Muscle of back (tissue), 13 donors: ENCODE measurements at places on chromosomes 6 and 20.

DNA sequence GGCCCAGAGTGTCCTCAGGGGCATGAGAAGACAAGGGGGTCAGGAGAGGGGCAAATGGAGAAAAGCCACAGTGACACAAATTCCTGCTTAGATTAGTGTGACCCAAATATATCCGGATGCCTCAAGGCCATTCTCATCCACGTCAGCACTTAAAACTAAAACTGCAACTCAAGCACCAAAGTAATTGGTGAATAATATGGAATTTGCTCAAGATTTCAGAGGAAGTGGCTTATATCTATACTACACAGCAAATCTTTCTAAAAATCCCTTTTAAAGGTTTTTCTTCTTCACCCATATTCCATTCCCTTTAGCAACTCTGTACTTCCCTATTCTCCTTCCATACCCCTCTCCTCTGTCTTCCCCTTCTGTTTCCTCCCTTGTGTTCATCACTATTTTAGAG is 15.2 kb downstream of the DEF6 start:
- DNase-seq: no peak

GRCh38 chr6:788058-788457 is 95.1 kb upstream of the EXOC2 start:
- DNase-seq: no peak

DNA sequence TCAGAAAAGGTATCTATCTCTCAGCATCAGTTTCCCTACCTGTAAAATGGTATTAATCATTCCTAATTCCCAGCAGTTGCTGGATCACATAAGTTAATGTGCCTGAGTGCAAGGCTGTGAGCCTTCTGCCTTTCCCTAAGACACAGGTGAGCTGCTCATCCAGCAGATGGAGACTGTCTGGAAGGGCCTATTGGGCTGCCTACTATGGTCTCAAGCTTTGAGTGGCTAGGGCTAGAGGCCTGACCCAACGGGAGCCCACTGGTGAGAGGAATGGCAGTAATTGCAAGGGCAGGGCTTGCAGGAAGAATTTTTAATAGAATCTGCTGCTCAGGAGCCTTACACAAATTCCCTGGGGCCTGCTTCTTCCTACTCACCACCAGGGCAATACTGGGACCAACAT is 4.3 kb downstream of the KHDC1 start:
- no peak for DNase-seq

DNA sequence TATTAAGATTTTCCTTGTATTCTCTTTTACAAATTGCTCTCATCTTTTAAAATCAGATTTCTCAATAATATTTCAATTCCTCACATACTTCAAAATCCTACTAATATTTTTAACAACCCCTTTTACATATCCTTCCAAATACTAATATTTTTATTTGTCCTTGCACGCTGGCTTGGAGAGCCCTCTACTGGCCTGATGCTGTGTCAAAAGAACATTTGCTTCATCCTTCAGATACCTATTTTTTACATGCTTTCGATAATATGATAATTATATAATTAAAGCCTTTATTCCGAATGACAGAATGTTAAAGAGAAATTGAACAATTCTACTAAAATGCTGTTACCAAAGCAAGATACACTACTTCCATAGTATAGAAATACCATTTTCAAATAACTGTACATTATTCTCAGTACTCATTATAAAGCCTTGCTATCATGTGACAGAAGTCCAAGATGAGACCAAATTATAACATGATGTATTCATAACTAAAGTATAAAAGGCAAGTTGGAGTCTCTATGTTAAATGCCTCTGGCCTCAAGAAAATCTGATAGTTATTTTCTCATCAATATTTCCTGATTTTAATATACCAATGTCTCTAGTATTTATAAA is 39.0 kb upstream of the PLN start:
- peak; percentile 7 for DNase-seq

DNA sequence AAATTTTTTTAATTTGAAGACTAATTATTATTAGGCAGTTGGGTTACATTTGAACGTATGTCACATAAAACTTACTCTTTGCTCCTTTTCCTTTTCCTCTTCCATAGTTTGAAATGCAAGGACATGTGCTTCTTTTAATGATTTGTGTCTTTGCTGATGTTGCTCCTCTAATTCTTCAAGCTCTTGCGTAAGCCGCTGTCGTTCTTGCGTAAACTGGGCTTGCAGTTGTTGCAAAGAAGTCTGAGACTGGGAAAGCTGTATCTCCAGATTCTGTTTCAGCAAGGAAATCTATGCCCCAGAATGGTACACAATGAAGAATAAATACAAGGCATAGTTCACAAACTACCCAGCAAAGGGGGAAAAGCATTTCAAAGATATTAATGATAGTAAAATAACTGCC is 45.1 kb upstream of the MCM9 start:
- no peak for DNase-seq

- DNase-seq: no peak
These were observed 78.4 kb upstream of the FBXL4 start for GRCh38 chr6:99026135-99026534.

DNA sequence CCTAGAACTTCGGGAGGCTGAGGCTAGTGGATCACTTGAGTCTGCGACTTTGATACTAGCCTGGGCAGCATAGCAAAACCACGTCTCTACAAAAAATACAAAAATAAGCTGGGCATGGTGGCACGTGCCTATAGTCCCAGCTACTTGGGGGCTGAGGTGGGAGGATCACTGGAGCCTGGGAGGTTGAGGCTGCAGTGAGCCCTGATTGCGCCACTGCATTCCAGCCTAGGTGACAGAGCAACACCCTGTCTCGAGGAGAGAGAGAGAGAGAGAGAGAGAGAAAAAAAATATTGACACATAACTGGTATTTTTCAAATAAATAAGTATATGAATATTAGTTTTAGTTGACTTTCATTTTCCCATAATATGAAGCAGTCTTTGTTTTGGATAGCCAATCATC is 222.2 kb downstream of the BTBD9 start:
- DNase-seq: no peak

DNA sequence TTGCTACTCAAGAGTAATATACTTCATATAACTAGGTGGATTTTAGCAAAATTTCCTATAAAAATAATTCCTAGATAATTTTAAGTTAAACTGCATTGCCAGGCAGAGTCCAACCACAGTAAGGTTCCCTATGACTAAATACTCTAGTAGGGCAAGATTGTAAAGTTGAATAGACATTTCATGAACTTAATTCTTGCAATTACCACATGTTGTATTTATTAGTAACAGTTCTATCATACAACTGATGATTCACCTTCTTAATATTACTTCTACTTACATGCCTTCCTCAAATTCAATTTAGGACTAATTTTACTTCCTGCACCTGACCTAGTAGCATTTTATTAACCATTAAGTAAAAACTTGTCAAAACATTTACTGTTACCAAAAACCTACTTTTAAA is 266.7 kb upstream of the THEMIS start:
- DNase-seq: no peak

DNA sequence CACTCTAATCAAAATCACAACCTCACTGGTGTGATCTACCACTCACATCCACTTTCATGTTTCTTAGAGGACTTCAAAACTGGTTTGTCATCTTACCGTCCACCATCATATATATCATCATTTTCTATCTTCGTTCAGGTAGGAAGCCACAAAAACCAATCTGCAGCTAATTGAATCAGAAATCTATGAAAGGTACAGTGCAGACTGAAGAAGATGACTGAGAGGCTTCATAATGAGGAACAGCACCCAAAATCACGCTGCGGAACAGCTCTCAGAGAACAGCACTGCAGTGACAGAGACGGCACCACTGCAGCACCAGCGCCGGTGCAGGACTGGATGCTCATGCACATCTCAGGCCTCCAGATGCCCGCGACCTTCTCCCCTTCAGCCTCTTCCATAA is 13.0 kb downstream of the GMDS start:
- DNase-seq: no peak

- no peak for DNase-seq
These were observed 160.2 kb downstream of the SYNDIG1 start for GRCh38 chr20:24629668-24630067.

- no peak for DNase-seq
These were observed 1.3 kb downstream of the RGL2 start for GRCh38 chr6:33297406-33297955.

GRCh38 chr6:39892490-39893129 is 41.7 kb downstream of the MOCS1 start:
- peak; percentile 77 for DNase-seq

DNA sequence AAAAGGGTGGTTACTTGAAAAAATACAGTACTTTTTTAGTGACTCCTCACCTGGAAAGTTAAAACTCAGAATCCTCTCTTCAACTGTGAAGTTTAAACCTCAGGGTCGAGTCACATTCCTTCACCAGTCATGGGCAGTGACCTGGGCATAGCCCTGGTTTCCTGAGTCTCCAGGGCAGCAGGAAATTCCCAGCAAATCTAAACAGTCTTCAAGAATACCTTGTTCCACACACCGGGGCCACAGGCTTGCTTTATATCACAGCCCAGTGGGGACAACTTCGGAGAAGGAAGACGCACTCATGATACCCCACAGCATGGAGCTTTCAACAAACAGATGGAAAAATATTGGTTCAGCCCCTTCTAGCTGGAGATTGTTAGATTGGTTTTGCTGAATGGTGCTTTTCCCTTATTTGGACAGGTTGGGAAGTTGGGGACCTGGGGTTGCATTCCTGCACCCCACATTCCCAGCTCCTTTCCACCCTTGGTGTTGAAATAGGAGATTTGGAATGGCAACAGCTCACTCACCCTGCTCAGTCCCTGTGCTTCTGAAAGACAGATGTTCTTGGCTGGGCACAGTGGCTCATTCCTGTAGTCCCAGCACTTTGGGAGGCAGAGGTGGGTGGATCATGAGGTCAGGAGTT is 113.0 kb upstream of the TMEM170B start:
- no peak for DNase-seq

DNA sequence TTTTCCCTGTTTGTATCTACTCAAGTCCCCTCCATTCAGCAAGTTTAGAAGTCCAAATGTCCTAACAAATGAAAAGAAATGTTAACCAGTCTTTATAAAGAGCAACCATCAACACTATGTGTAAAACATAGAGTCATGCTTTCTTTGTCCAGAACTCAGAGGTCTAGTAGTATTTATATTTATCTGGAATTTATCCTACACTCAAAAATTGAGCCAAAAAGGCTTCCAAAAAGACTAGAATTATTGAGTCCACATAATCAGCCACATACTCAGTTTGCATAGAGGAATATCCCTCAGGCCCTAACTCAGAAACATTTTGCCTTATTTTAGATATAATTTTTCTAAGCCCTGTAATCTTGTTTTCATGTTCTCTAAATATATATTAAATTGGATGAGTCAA is 455.0 kb downstream of the COL12A1 start:
- DNase-seq: no peak

GRCh38 chr6:446418-447366 is 55.1 kb downstream of the IRF4 start:
- no peak for DNase-seq

DNA sequence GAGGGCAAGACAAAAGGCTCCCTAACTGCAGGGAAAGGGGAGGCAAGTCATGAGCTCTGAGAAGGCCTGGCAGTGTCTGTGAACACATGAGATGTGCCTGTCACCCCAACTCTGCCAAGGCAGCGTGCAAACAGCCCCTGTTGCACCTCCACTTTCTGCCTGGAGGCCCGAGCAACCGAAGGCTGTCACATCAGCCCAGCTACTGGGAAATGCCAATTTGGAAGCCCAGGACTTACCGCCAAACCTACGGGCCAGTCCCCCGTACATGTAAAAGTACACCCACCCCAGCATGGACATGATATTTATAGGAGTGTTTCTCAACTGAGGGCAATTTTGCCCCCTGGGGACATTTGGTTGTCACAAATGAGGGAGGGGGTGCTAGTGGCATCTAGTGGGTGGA is 27.3 kb upstream of the RPP40 start:
- DNase-seq: no peak

DNA sequence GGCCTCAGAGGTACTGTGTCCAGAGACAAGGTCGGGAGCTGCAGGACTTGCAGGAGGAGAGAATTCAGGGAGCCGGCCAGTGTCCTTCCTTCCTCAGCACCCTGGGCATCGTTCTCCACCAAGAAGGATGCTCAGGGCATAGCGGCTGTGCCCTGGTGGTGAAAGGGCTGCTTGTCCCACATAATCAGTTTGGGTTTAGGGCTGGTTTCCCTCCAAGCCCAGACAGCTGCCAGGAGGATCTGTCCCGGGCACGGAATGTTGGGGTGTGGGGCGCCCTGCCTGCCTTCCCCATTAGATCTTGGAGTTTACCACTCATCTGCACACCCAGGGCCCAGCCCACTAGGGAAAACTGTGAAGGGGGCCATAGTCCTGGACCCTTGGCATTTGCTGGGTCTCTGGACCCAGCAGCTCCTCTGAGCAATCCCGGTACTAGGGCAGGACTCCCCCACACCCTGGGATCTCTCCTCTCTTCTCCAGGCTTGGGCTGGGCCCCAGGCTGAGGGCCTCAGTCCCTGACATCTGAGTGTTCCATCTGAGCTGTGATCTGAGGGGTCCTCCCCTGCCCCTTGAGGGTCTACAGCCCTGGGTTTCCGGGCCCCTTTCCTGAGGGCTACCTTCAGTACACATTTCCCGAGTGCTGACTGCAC is 18.6 kb upstream of the SPDEF start:
- no peak for DNase-seq

GRCh38 chr6:29789176-29789575 is 38.4 kb upstream of the HLA-G start:
- no peak for DNase-seq

DNA sequence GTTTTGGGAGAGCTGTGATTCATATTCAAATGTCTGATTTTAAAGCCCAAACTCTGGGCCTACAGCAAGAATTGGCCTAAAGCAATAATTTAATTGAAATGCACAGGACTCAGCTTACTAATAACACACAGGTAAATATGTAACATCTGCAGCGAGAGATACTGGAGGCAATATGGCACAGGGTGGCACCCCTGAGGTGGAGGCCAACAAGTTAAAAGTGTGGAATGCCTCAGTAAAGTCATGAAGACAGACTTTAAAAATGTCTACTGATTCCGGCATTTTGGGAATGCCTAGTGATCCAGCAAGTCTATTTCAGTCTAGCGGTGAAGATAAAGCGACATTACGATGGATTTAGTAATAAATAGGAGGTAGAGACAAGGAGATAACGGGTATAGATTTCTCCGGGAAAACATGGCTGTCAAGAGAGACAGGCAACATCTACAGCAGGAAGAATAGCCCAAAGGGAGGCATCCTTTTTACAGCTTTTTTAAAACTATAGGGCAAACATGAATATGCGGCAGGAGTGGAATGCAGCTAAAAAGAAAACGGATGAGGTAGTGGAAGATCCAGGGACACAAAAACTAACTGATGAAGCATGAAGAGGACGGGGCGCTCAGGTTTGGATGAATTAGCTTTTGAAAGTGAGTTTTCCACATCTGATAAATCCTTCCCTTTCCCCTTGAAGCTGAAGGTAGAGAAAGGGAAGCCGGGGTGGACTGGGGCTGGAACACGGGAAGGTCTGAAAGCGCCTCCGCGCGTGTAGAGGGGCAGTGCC is 1.2 kb downstream of the NANP start:
- no peak for DNase-seq
